ENCODE measurements at places on chromosomes 7 and 10.
A peak's percentile ranks its signal among the peaks of the same experiment; 100 is the strongest.

DNA sequence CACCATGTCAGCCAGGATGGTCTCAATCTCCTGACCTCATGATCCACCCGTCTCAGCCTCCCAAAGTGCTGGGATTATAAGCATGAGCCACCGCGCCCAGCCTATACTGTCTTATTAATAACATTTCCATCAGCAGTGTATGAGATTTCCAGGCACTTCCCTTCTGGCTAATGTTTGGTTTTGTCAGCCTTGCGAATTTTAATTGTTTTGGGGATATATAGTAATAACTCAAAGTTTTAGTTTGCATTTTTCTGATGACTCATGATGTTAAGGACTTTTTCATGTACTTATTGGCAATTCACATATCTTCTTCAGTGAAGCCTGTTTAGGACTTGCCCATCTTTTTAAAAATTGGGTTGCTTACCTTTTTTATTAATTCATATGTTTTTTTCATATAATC, 76.0 kb downstream of the TMEM270 start:
- no peak for DNase-seq
- no peaks in the 10 kb centered on the region for H3K27me3 ChIP-seq
- H3K27ac ChIP-seq, result no peak overlapping the region
- H3K36me3 ChIP-seq, result no peaks in the 10 kb centered on the region
- H3K4me3 ChIP-seq, result no peak overlapping the region
- no peaks in the 10 kb centered on the region for H3K4me1 ChIP-seq

DNA sequence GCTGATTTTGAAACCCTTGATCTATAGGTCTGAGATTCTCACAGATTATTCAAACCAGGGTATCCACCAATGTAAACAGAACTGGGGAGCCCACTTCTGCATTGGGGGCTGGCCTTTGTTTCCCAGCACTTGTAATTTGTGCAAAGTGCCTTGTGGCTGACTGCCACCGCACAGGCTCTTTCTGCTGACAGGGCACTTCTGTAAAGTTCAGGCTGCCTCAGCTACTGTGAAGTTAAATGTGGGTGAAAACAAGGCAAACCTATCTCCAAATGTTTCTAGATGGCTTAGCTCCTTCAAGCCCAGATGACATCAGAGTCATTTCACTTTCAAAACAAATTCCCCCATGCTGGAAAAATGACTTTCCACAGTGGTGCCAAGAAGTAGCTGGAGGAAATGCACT, 54.7 kb downstream of the GRID1 start:
- no peaks in the 10 kb centered on the region for H3K27me3 ChIP-seq
- H3K4me1 ChIP-seq, result no peaks in the 10 kb centered on the region
- no peak overlapping the region for H3K27ac ChIP-seq
- H3K4me3 ChIP-seq, result no peak overlapping the region
- DNase-seq, result no peak
- no peaks in the 10 kb centered on the region for H3K36me3 ChIP-seq

DNA sequence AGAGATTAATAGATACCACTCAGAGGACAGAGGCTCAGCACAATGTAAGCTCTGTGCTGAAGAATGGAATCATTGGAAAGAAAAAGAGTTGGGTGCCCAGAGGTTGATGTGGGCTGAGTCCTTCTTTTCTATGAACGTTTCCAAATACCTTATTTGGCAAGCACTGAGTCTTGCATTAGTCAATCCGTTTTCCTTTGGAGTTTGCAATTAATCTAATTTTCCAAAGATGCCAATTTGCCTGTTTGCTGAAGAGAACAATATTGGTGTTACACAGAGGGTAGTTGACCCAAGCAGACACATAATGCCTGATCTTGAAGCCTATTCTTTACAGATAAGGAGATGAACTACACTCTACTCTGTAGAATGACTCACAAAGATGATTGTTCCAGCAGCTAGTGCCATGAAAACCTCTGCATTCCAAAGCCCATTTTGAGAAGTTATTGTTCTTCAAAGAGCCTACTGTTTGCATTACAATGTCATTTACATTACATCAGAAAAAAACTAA, 55.4 kb upstream of the MET start:
- H3K4me1 ChIP-seq, result no peaks in the 10 kb centered on the region
- H3K27ac ChIP-seq, result no peak overlapping the region
- no peaks in the 10 kb centered on the region for H3K36me3 ChIP-seq
- H3K4me3 ChIP-seq, result no peak overlapping the region
- H3K27me3 ChIP-seq, result no peaks in the 10 kb centered on the region

DNA sequence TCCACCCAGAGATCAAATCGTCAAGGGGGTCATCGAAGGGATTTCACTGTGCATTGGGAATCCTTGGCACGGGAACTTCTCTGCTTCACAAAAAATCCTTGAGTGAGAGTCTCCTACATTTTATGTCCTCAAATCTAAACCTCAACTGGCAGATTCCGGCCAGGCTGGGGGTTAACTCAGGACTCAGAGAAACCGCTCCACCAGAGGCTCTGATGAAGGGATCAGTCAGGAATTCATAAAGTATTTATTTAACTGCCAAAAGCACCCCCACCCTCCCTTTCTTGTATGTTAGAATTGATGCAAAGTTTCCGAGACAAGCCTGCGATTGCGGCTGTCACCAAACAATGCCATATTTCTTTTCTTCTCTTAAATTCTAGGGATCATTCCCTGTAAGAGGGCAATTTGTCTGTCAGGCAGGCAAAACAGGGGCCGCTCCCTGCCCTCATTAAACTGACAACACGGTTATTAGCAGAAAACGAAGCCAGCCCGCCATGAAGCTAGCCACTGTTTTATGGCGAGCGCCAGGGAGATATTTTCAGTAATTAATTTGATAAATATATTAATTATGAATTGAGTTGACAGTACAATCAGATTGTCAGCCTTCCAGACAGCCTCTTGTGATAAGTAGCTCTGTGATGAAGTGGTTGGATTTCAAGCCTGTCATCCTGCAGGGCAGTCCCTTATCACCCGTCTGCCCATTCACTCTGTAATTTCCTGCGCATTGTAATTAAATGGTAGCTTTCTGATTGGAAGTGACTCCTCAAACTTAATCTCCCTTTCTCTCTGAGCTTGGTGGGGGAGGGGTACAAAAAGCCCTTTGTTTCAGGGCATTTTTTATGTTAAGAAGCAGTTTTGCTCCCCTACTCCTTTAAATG, 153.0 kb upstream of the GPR26 start:
- no peaks in the 10 kb centered on the region for H3K4me1 ChIP-seq
- no peaks in the 10 kb centered on the region for H3K27me3 ChIP-seq
- no peak overlapping the region for H3K27ac ChIP-seq
- no peak overlapping the region for H3K4me3 ChIP-seq

GRCh38 chr7:209906-210305, 17.5 kb downstream of the FAM20C start:
- peaks cover 3% of the 10 kb centered on the region for H3K4me1 ChIP-seq
- H3K27me3 ChIP-seq, result no peaks in the 10 kb centered on the region
- no peak for DNase-seq
- no peak overlapping the region for H3K27ac ChIP-seq
- H3K36me3 ChIP-seq, result no peaks in the 10 kb centered on the region

GRCh38 chr7:55251313-55251712, 113.8 kb upstream of the LANCL2 start:
- peaks cover 3% of the 10 kb centered on the region for H3K4me1 ChIP-seq
- H3K4me3 ChIP-seq, result no peak overlapping the region
- H3K27me3 ChIP-seq, result no peaks in the 10 kb centered on the region

GRCh38 chr7:133252858-133253518, at the start of gene EXOC4:
Gene EXOC4, plus strand, starts transcription at chr7:133253078.
- H3K27ac ChIP-seq, result peak within 1 kb of the TSS; percentile 77
- H3K4me1 ChIP-seq, result no peaks in the 10 kb centered on the region
- H3K36me3 ChIP-seq, result no peaks in the 10 kb centered on the region
- DNase-seq, result peak; percentile 96
- H3K4me3 ChIP-seq, result peak within 1 kb of the TSS; percentile 67

GRCh38 chr10:10967581-10968256, 50.0 kb upstream of the CELF2 start:
- H3K27ac ChIP-seq, result no peak overlapping the region
- no peaks in the 10 kb centered on the region for H3K36me3 ChIP-seq
- H3K4me1 ChIP-seq, result no peaks in the 10 kb centered on the region
- no peak overlapping the region for H3K4me3 ChIP-seq
- no peaks in the 10 kb centered on the region for H3K27me3 ChIP-seq

GRCh38 chr7:44580945-44581878, 819 bp downstream of the TMED4 start:
- H3K4me1 ChIP-seq, result peaks cover 4% of the 10 kb centered on the region
- DNase-seq, result no peak
- peak overlapping the region; percentile 92 for H3K27ac ChIP-seq
- H3K4me3 ChIP-seq, result peak overlapping the region; percentile 73
- H3K27me3 ChIP-seq, result no peaks in the 10 kb centered on the region

- H3K4me1 ChIP-seq, result no peaks in the 10 kb centered on the region
- H3K27me3 ChIP-seq, result no peaks in the 10 kb centered on the region
- DNase-seq, result peak; percentile 72
Measured at GRCh38 chr7:20542594-20542993, 72.9 kb upstream of the ABCB5 start.

DNA sequence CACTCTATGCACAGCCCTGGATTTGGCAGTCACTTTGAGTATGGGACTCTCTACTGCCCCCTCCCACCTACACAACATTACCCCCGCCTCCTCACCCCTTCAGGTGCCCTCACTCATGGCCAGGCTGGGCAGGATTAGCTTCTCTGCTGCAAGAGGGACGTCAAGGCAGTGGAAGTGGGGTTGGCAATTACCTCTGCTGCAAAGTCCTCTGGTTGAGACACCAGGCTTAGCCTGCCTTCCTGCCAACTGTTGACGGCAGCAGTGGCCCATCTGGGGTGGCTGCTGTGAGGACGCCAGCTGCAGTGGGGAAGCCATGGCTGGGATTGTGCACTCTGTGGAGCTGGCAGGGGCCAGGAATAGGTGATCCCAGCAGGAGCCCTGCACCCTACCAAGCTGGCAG, 26.7 kb downstream of the SVIL start:
- H3K36me3 ChIP-seq, result no peaks in the 10 kb centered on the region
- no peak overlapping the region for H3K4me3 ChIP-seq
- H3K27me3 ChIP-seq, result no peaks in the 10 kb centered on the region
- no peaks in the 10 kb centered on the region for H3K4me1 ChIP-seq

DNA sequence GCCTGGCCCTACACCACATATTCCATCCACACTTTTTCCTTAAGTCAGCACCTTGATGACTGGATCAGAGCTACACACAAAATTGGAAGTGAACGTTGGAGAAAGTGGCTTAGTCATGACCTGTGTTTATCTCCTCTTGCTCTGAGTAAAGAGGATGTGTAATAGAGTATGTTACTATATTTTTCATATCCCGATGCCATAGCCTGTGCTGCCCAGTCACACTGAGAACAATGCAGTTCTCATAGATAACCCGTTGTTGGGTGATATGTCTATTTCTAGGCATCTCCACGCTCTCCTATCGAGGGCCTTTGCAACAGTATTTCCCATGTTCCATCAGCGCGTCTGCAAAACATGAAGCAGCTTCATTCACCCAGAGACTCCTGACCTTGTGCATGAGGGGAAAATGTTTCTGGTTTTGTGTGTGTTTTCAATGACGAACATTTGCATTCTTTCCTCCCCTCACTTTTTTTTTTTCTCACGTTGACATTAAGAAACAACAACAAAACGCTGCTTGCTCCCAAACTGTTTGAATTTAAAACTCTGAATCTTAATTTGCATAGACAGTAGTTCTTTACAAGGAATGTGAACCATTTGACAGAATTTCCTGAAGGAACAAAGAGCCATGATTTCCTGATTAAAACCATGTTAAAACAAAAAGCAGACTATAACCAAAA, 43.4 kb downstream of the GRK5 start:
- DNase-seq, result no peak
- no peak overlapping the region for H3K4me3 ChIP-seq
- no peak overlapping the region for H3K27ac ChIP-seq
- H3K36me3 ChIP-seq, result no peaks in the 10 kb centered on the region
- H3K27me3 ChIP-seq, result no peaks in the 10 kb centered on the region
- no peaks in the 10 kb centered on the region for H3K4me1 ChIP-seq

- no peaks in the 10 kb centered on the region for H3K4me1 ChIP-seq
- no peak for DNase-seq
- no peaks in the 10 kb centered on the region for H3K27me3 ChIP-seq
- H3K36me3 ChIP-seq, result no peaks in the 10 kb centered on the region
- H3K27ac ChIP-seq, result no peak overlapping the region
Measured at GRCh38 chr10:118585234-118585633, 10.2 kb downstream of the PRLHR start.

- no peak for DNase-seq
- H3K4me1 ChIP-seq, result no peaks in the 10 kb centered on the region
- no peak overlapping the region for H3K4me3 ChIP-seq
- no peaks in the 10 kb centered on the region for H3K27me3 ChIP-seq
- no peaks in the 10 kb centered on the region for H3K36me3 ChIP-seq
- no peak overlapping the region for H3K27ac ChIP-seq
Measured at GRCh38 chr10:109982812-109983211, 25.0 kb upstream of the ADD3 start.

DNA sequence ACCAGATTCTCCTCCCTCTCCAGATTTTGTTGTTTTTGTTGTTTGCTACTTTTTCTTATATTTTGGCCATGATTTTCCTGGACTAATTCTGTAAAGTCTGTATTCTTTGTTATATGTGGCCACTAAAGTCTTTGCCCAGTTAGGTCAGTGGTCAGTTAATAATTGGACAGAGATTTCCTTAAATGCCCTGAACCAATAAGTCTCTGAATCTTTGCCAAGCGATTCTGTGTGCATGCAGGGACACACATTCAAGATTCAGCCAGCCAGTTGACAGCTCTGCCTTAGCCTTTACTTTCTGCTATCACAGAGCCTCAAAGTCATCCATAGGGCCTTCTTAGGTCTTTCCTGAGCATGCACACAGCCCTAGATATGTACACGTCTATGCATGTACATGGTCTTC, 11.0 kb upstream of the COL17A1 start:
- H3K27me3 ChIP-seq, result no peaks in the 10 kb centered on the region
- no peak overlapping the region for H3K4me3 ChIP-seq
- H3K36me3 ChIP-seq, result no peaks in the 10 kb centered on the region
- DNase-seq, result no peak

DNA sequence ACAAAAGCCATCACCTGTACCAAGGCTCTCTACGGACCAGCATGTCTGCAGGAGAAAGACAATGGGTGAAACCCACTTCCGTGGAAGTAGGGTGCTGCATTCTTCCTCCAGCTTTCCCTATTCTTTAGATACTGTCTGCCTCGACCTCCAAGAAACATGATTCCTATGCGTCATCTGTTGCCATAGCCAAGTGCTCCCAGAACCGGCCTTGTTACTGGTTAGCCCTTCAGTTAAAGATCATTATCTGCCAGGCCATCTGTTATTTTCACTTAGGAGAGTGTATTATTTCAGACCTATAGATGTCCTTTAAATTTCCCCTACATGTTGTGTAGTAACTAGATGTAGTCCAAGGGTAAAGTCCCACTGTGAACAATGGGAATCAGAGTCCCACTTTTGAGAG, 89.0 kb upstream of the KIAA1217 start:
- no peak overlapping the region for H3K4me3 ChIP-seq
- no peaks in the 10 kb centered on the region for H3K27me3 ChIP-seq
- no peak for DNase-seq
- no peak overlapping the region for H3K27ac ChIP-seq

GRCh38 chr7:138705167-138705566, 4.0 kb upstream of the SVOPL start:
- no peaks in the 10 kb centered on the region for H3K27me3 ChIP-seq
- H3K36me3 ChIP-seq, result no peaks in the 10 kb centered on the region

GRCh38 chr10:132511121-132512051, 26.2 kb upstream of the INPP5A start:
- no peaks in the 10 kb centered on the region for H3K36me3 ChIP-seq
- no peak overlapping the region for H3K4me3 ChIP-seq
- no peak overlapping the region for H3K27ac ChIP-seq
- H3K4me1 ChIP-seq, result no peaks in the 10 kb centered on the region
- no peak for DNase-seq
- no peaks in the 10 kb centered on the region for H3K27me3 ChIP-seq

GRCh38 chr10:5443429-5443828, 31.1 kb downstream of the NET1 start:
- H3K27ac ChIP-seq, result no peak overlapping the region
- H3K4me1 ChIP-seq, result peaks cover 10% of the 10 kb centered on the region

Measured in prostate gland (tissue), 2 donors.